ENCODE measurements at places on chromosomes 12 and 14. TPM values are rescaled to one million over a fixed set of nuclear protein-coding genes. Genes with fewer than 3 reads are reported as not detected.

DNA sequence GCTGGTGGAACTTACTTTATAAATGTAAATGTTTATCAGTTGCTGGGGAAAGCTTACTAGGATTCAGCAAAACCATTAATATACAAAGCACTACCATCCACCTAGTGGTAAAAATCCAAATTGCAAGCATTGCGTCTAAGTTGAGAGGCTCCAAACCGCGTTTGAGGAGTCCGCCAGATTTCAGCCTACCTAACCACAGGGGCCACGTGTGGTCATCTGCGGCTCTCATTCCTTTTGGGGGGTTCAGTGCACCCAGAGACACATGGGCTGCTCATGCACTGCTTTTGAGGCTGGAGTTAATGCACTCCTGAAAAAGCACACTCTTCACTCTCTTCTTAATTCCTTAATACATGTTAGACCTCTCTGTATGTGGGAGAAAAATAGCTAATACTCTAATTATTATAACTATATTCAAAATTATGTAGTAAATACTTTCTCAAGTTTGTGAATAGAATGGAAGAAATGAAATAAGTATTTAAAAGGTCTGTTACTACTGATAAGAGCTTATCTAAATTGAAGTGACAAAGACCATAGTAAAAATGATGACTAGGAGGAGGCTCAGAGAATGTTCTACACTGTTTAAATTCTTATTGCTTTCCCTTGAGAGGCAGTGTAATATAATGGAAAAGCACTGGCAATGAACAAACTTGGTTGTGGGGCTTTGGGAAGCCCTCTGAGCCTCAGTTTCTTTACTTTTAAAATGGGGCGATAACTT is 41.4 kb upstream of the MANSC4 start:
- H3K27ac ChIP-seq = peak overlapping the region; percentile 43
- H3K4me3 ChIP-seq = peak overlapping the region; percentile 38
- peaks cover 21% of the 10 kb centered on the region for H3K4me1 ChIP-seq

GRCh38 chr14:49972823-49973222 is 79.9 kb downstream of the ARF6 start:
- H3K4me1 ChIP-seq = peaks cover 63% of the 10 kb centered on the region
- H3K27ac ChIP-seq = peak overlapping the region; percentile 86
- DNase-seq = peak; percentile 96
- no peaks in the 10 kb centered on the region for H3K27me3 ChIP-seq
- no peaks in the 10 kb centered on the region for H3K36me3 ChIP-seq

DNA sequence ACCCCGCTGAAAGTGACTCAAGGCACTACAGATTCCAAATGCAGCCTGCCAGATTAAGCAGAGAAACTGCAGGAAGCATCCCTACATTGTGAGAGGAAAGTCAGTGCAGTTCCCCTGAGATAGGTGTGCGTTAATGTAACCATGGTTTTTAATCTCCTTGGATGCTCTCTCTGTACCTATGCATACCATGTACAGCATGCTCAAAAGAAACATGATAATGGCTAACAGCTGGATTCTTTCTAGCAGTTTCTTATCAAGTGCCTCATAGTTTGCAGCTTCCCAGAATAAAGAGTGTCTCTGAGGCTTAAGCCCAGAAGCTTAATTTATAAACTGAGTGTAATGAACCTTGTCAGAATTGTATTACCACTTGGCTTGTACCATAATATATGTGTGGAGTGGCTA is 17.1 kb upstream of the MDM1 start:
- no peak overlapping the region for H3K27ac ChIP-seq
- no peaks in the 10 kb centered on the region for H3K27me3 ChIP-seq
- H3K36me3 ChIP-seq = no peaks in the 10 kb centered on the region
- H3K4me3 ChIP-seq = no peak overlapping the region
- no peak for DNase-seq

DNA sequence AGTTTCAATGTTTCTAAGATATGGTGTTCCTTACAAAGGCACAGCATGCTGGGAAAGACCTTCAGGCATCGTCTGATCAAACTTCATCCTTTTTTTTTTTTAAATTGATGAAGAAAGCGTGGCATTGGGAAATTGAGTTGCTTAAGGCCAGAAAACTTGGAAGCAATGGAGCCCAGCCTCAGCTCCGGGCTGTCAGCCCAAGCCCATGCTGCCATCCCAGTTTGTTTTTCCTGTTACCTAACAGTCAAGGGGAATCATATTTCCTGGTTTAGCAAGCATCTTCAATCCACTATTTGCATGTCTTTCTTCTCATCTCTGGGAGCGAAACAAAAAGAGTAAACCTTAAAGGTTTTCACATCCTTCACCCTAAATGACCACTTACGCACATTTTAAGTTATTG is 200.2 kb downstream of the CHST11 start:
- no peaks in the 10 kb centered on the region for H3K27me3 ChIP-seq
- no peaks in the 10 kb centered on the region for H3K36me3 ChIP-seq
- peak; percentile 74 for DNase-seq

GRCh38 chr12:131010396-131011131 is 56.9 kb downstream of the ADGRD1 start:
- H3K4me3 ChIP-seq = no peak overlapping the region
- H3K27ac ChIP-seq = no peak overlapping the region
- no peaks in the 10 kb centered on the region for H3K36me3 ChIP-seq
- DNase-seq = no peak

GRCh38 chr14:72024504-72024903 is 92.3 kb downstream of the RGS6 start:
- no peaks in the 10 kb centered on the region for H3K36me3 ChIP-seq
- no peaks in the 10 kb centered on the region for H3K4me1 ChIP-seq
- H3K27ac ChIP-seq = no peak overlapping the region
- no peak for DNase-seq
- no peak overlapping the region for H3K4me3 ChIP-seq

DNA sequence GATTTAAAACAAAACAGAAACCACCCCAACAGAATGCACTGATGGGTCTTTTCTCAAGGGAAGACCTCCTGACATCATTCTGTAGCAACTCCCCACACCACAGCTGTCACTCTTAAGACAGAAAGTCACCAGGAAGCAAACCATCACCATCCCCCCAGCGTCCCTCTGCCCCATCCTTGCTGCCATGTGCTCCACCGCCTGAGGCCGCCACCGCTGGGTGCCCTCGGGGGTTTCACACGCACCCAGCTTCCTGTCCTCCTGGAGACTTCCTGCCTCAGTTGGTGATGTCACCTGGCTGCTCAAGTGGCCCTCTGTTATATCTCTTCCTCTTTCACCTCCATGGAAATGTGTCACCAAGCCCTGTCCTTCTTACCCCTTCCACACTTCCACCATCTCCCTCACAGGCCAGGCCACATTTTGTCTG is 71.4 kb upstream of the GPR68 start:
- H3K4me3 ChIP-seq = no peak overlapping the region
- peaks cover 11% of the 10 kb centered on the region for H3K27me3 ChIP-seq
- H3K36me3 ChIP-seq = no peaks in the 10 kb centered on the region

DNAI7 gene
- total RNA-seq = not detected

CLEC4C gene
- not detected for total RNA-seq

R3HDM2 gene
- total RNA-seq = 16.9 TPM

Measured in GM23248 (cell line).